ENCODE measurements at places on chromosomes 4 and X.

- no peak for DNase-seq
Observed at GRCh38 chr4:66246643-66247042, 576.4 kb upstream of the EPHA5 start.

DNA sequence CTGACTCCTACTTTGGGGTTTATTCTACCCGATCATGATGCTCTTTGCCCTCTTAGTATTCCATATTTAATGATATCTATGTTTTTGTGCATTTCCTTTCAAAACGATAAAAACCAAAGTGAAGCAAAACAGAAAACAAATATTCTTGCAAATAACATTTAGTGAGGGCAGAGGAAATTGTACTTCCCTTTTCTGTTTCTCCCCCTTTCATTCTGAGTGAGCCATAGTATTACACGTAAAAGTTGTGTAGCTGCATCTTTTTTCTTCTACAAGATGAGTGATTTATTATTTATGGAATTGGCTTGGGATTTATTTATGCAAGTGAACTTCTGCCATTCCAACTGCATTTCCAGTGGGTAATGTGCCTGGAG is 109.9 kb downstream of the AFF2 start:
- DNase-seq: no peak

DNA sequence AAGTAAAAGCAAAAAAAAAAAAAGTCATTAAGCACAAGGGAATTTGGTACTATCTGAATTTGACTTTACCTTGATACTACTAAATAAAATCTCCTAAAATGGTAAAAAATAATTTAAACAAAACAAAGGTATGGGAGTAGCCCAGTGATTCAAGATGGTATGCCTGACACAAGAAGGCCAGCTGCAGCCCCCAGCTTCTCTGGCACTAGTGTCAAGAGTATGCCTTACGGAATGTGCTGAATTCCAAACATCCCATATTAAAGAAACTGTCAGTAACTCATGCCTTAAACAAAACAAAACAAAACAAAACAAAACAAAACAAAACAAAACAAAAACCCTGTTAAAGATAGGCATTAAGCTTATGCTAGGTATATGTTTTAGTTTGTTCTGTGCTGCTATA is 80.8 kb downstream of the RASL11B start:
- no peak for DNase-seq

- no peak for DNase-seq
Observed at GRCh38 chr4:93217431-93217830, 611.1 kb upstream of the ATOH1 start.

- DNase-seq: no peak
Observed at GRCh38 chr4:52783069-52783468, 31.8 kb upstream of the ERVMER34-1 start.

GRCh38 chrX:9610771-9611392 is 146.0 kb downstream of the TBL1X start:
- DNase-seq: no peak

GRCh38 chr4:169251291-169252235 is 19.2 kb downstream of the SH3RF1 start:
- DNase-seq: no peak

- no peak for DNase-seq
Observed at GRCh38 chr4:159757499-159757898, 654.6 kb downstream of the RAPGEF2 start.

GRCh38 chr4:648579-649292 is 23.4 kb downstream of the PDE6B start:
- DNase-seq: no peak

- no peak for DNase-seq
Observed at GRCh38 chr4:119233750-119234149, 21.2 kb downstream of the USP53 start.

- no peak for DNase-seq
Observed at GRCh38 chr4:23374259-23374658, 515.6 kb downstream of the PPARGC1A start.

- no peak for DNase-seq
Observed at GRCh38 chr4:162506253-162506652, 342.5 kb upstream of the FSTL5 start.

DNA sequence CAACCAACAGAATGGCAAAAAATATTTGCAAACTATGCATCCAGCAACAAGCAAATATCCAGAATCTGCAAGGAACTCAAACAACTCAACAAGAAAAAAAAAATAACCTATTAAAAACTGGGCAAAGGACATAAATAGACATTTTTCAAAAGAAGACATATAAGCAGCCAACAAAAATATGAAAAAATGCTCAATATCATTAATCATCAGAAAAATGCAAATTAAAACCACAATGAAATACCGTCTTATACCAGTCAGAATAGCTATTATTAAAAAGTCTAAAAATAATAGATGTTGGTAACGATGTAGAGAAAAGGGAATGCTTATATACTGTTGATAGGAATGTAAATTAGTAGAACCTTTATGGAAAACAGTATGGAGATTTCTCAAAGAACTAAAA is 53.4 kb downstream of the WDR19 start:
- DNase-seq: no peak

DNA sequence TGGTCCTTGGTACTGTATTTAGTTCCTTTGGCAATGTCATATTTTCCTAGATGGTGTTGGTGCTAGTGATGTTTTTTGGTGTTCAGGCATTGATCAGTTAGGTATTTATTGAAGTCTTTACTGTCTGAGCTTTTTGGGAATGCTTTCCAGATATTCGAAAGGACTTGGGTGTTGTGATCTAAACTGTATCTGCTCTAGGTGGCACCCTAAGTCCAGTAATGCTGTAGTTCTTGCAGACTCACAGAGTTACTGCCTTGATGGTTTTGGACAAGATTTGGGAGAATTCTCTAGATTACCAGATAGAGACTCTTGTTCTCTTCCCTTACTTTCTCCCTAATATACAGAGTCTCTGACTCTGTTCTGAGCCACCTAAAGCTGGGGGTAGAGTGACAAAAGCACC is 513.6 kb upstream of the PITX2 start:
- no peak for DNase-seq

GRCh38 chrX:71859637-71860036 is 51.0 kb upstream of the NHSL2 start:
- DNase-seq: peak; percentile 38

- peak; percentile 32 for DNase-seq
Observed at GRCh38 chr4:87353592-87353991, 30.9 kb upstream of the HSD17B13 start.

- DNase-seq: no peak
Observed at GRCh38 chrX:70479922-70480659, 35.5 kb downstream of the DLG3 start.

All from CD4-positive, alpha-beta T cell treated with Interleukin-21 for 1 hour (primary cell).